ENCODE measurements at places on chromosomes 11 and 22.

GRCh38 chr11:112004389-112004788, 20.8 kb upstream of the DLAT start:
- DNase-seq = no peak

- DNase-seq = no peak
These were observed 39.9 kb downstream of the CD44 start for GRCh38 chr11:35178873-35179272.

GRCh38 chr11:88051396-88051795, 123.8 kb downstream of the RAB38 start:
- DNase-seq = no peak

GRCh38 chr22:44274918-44275630, 37.7 kb downstream of the SHISAL1 start:
- no peak for DNase-seq

DNA sequence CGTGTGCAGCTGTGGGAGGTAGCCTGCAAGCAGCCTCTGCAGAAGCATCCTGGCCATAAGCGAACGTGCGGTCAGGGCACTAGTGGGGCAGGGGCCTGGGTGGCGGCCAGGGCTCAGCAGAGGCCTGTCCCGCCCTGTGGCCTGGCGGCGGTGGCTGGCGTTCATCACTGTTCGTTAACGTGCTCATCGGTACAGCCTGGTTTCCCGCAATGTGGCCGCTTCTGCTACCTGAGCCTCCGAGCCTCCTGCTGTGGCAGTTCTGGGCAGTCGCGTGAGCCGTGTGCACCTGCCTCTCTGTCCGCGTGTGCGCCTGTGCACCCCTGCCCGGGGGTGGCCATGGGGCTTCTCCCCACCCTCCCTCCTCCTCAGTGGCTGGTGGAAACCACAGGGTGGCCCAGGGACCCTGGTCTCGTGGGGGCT, 117.9 kb downstream of the KCNQ1OT1 start:
- no peak for DNase-seq

DNA sequence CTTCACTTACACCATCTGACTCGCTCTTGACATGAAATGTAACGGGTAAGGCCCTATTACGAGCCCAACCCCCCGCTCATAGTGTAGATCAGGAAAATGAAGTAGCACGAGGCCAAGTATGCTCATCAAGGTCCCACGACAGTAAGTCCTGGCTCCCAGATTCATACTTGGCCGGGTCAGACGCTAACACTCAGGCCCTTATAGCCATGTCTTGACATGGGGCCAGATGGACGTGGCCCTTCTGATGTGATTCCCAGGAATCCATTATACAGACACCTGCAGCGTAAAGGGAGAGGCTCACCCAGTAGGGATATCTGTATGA, 175.1 kb downstream of the CEP164 start:
- no peak for DNase-seq

GRCh38 chr22:20430720-20431510, 6.7 kb downstream of the SCARF2 start:
- DNase-seq = no peak

- DNase-seq = no peak
These were observed 1337.2 kb downstream of the TBC1D22A start for GRCh38 chr22:48099671-48100070.

- DNase-seq = no peak
These were observed 38.5 kb downstream of the BCR start for GRCh38 chr22:23218867-23219251.

GRCh38 chr11:134048028-134048427, 20.8 kb upstream of the JAM3 start:
- DNase-seq = no peak

DNA sequence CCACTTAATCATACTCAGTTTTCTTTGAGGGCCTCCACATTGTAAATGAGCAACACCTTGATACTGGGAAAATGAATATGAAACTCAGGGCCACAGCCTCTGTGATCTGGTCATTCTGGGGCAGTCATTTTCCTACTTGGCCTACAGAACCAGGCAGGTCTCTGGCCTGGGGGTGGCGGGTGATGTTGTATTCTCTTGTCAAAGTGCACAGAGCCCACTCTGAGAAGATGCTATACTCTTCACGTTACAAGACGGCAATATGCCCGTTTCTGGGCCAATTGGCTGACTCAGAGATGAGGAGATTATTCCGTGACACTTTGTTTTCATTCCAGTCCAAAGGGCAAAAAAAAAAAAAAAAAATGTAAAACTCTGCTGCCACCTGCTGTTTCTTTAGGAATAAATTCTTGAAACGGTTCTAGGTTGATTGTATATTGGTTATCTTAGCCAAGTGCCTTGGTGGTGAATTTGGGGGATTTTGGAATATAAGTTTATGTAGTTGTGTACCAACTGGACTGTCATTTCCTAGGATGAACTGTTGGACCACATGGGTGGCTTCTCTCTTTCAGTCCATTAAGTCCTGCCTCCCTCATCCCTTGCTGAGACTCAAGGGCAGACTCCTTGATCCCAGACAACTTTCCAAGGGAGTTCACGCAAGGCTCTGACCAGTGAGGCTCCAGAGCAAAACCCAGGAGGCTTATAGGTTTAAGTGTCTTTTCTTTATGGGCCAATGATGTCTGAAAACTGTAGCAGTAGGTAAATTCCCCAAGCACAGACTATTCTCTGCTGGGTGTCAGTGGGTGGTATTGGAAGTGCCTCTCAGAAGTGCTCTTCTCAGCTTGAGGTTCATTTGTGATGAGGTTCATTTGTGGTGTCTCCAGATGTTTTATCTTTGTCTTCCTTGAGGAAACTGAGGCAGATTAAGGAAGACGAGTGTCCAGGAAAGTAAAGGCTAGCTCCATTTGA, 18.2 kb downstream of the ADM start:
- peak; percentile 79 for DNase-seq

- no peak for DNase-seq
These were observed 113.0 kb downstream of the ME3 start for GRCh38 chr11:86559311-86559945.

- DNase-seq = no peak
These were observed 26.0 kb downstream of the CLDN25 start for GRCh38 chr11:113805640-113806039.

- DNase-seq = no peak
These were observed 105.5 kb downstream of the CSNK2A3 start for GRCh38 chr11:11247576-11247975.

DNA sequence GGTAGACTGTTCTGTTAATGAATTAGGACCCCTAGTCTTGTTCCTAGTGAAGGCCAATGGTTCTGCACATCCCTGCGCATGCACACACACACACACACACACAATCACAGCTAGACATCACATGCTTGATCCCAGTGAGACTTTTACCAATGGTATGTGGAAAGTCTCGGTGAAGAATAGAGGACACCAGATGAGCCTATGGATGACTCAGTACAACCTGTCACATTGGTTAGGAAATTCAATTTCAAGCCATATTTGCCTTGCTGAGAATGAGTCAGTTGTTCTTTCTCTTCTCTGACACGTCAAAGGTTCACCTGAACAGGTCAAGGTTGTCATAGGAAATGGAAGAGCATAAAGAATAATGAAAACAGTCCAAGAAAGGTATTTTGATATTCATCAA, 122.0 kb downstream of the SLC17A6 start:
- DNase-seq = no peak

- DNase-seq = peak; percentile 10
These were observed 800.9 kb upstream of the CHORDC1 start for GRCh38 chr11:91023731-91024130.

- no peak for DNase-seq
These were observed 367.9 kb downstream of the METTL15 start for GRCh38 chr11:28476049-28476448.

DNA sequence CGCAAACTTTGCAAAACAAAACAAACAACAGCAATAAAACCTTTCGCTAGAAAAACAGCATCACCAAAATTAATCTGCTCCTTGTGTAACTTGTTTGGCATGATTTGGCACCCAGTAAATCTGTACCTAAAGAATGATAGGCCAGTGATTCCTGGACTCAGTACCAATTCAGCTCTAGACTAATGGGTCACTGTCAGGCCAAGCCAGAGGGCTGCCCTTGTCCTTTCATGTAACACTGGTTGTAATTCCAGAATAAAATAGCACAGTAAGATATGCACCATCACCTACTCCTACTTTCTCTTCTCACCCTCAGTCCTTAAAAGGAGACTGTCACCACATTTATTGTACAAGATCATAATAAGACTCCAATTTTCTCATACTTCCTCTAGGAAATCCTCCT, 341.6 kb upstream of the PITPNB start:
- DNase-seq = no peak

- no peak for DNase-seq
These were observed 11.7 kb downstream of the MIAT start for GRCh38 chr22:26669060-26669481.

DNA sequence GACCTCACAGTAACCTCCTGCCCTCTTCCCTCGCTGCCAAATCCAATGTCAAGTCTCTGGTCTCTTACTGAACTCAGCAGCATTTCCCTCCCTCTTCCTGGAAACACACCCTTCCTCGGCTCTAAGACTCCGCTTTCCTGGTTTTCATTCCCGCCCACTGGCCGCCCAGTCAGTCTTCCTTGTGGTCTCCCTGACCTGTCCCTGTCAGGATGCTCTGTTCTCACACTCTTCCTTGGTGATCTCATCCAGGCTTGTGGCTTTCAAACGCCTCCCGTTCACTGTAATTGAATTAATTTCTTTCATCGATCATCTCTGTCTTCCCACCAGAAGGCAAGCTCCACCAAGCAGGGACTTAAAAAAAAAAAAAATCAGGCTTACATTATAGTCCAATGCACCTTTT, 33.5 kb downstream of the MYO18B start:
- DNase-seq = no peak

GRCh38 chr11:4673781-4674180, 23.9 kb downstream of the OR51E2 start:
- no peak for DNase-seq

DNA sequence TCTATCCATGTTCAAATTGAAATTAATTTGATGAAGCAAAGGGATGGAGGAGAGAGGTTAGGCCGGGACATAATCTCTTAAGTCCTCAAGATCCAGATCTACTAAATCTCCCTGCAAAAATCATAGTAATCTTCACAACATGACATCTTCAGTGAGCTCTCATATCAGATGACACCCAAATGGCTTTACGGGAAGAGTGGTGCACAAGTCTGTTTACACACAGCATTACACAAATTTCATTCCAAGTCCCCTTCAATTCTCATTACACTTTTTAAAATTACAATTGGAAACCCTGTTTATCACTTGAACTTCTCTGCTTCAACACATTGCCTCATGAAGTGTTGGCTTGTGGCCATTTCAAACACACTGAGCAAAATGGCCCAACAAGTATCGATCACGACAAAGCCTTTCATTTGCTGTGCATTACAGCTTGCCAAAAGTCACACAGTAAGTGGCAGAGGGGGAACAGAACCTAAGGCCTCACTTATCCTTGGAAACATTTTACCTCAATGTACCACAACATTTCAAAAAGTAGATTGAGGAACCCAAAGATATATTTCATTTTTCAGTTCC, 17.9 kb upstream of the TPH1 start:
- DNase-seq = no peak

DNA sequence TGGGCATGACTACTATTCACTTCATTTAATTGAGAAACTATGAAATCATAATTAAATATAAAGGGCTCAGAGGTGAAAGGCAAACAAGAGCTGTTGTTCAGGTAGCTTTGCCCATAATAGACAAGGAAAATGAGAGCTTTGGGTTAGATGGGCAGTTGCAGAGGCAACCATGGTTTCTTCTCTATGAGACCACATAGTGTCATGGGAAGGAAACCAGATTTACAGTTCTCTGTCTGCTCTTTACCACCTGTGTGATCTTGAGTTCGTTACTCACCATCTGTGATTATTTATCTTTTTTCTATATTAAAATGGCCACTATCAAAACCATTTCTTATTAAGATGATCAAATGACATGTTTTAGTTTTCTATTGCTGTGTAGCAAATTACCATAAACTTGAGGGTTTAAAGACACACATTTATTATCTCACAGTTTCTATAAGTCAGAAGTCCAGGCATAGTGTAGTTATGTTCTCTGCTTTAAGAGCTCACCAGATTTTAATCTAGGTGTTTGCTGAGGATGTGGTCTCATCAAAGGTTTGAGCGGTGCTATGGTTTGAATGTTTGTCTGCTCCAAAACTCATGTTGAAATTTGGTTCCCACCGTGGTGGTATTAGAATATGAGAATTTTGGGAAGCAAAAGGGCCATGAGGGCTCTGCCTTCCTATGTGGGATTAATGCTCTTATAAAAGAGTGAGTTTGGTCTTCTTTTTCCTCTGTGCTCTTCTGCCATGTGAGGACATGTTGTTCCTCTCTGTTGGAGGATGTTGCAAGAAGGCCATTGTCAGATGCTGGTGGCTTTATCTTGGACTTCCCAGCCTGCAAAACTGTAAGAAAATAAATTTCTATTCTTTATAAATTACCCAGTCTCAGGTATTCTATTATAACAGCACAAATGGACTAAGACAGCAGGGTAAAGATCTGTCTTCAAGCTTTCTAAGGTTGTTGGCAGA, 38.2 kb downstream of the OR2AG2 start:
- no peak for DNase-seq

GRCh38 chr11:68505596-68505995, 45.0 kb downstream of the PPP6R3 start:
- DNase-seq = no peak

DNA sequence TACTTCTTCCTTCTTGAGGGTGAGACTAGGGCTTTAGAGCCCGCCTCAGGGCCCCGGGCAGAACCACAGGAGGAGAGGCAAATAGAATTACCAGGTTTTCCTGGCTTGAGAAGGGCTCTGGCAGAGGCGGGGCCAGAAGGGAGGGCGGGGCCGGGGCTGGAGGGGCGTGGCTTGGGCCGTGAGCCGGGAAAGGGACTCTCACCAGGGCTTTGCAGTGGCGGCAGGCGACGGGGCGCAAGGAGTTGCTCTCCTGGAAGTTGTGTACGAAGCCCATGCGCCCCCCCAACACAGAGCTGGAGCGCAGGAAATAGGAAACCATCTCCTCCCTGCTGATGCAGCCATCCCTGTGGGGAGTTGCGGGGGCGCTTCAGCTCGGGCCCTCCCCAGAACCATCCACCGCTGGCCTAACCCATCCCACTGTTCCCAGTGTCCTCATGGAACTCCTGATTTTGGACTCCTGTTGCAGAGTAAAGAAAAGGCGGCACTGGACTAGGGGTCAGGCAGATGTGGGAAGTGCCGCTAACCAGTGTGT, 6.9 kb upstream of the NRXN2 start:
- DNase-seq = no peak

GRCh38 chr11:123740787-123741158, 687 bp downstream of the ZNF202 start:
- peak; percentile 9 for DNase-seq

Measured in pons (tissue), 1 donor.